Spleen (tissue), 13 donors: ENCODE measurements at places on chromosomes 5 and 9. TPM values are rescaled to one million over a fixed set of nuclear protein-coding genes. Genes with fewer than 3 reads are reported as not detected.

Gene ADRA1B
- polyA plus RNA-seq: 0.65 TPM

Gene PLAC8L1
- 0.41 TPM for polyA plus RNA-seq

Gene GFRA3
- 1.2 TPM for polyA plus RNA-seq

Gene C9
- polyA plus RNA-seq: not detected

Gene VCAN
- 2.0 TPM for polyA plus RNA-seq

Gene PCDHA9
- not detected for polyA plus RNA-seq

Gene BHMT2
- 0.78 TPM for polyA plus RNA-seq

Gene RANBP17
- polyA plus RNA-seq: 0.56 TPM

Gene EQTN
- 0.35 TPM for polyA plus RNA-seq

Gene SIT1
- 71.7 TPM for polyA plus RNA-seq

Gene MEIKIN
- not detected for polyA plus RNA-seq

Gene NKD2
- polyA plus RNA-seq: 16.4 TPM

Gene ECM2
- 0.45 TPM for polyA plus RNA-seq

Gene OTULIN
- polyA plus RNA-seq: 7.7 TPM

Gene MYORG
- 0.48 TPM for polyA plus RNA-seq

Gene C5
- 1.2 TPM for polyA plus RNA-seq

Gene PCDHGB2
- polyA plus RNA-seq: not detected

Gene KLF4
- 34.4 TPM for polyA plus RNA-seq

Gene SEMA4D
- polyA plus RNA-seq: 32.3 TPM

Gene FAM170A
- not detected for polyA plus RNA-seq

Gene PCDH1
- 1.4 TPM for polyA plus RNA-seq

Gene SPATA31A3
- polyA plus RNA-seq: not detected

Gene STKLD1
- 0.96 TPM for polyA plus RNA-seq

Gene WHRN
- 9.5 TPM for polyA plus RNA-seq

Gene OBP2B
- 0.38 TPM for polyA plus RNA-seq

Gene SAP30L
- polyA plus RNA-seq: 21.6 TPM

Gene FOXI1
- polyA plus RNA-seq: not detected

Gene HMCN2
- 1.7 TPM for polyA plus RNA-seq

Gene TUBB4B
- polyA plus RNA-seq: 112 TPM

Gene ORM1
- polyA plus RNA-seq: 1.7 TPM

Gene NEURL1B
- 1.0 TPM for polyA plus RNA-seq

Gene AK8
- 0.22 TPM for polyA plus RNA-seq

Gene FBP2
- not detected for polyA plus RNA-seq

Gene ZNF608
- 6.9 TPM for polyA plus RNA-seq

Gene KCNV2
- polyA plus RNA-seq: not detected

Gene DDX4
- polyA plus RNA-seq: not detected

Gene PCDHGB4
- polyA plus RNA-seq: 0.14 TPM

Gene DMRTA1
- 0.35 TPM for polyA plus RNA-seq

Gene PCAT7
- 0.05 TPM for polyA plus RNA-seq

Gene PCDHGC5
- polyA plus RNA-seq: 0.02 TPM

Gene SLC6A18
- not detected for polyA plus RNA-seq

Gene CATSPER3
- 0.35 TPM for polyA plus RNA-seq

Gene SHOC1
- polyA plus RNA-seq: not detected

Gene FRRS1L
- polyA plus RNA-seq: under 0.01 TPM

Gene RMI1
- polyA plus RNA-seq: 4.2 TPM

Gene ORM2
- not detected for polyA plus RNA-seq

Gene WNT8A
- polyA plus RNA-seq: 0.05 TPM

Gene NUTM2F
- not detected for polyA plus RNA-seq

Gene SAXO1
- 0.02 TPM for polyA plus RNA-seq

Gene PCDHAC1
- polyA plus RNA-seq: 0.23 TPM

Gene TEX48
- polyA plus RNA-seq: not detected

Gene MRPL36
- 77.3 TPM for polyA plus RNA-seq

Gene STPG3
- not detected for polyA plus RNA-seq
